ENCODE measurements at places on chromosomes 12 and 14. TPM values are rescaled to one million over a fixed set of nuclear protein-coding genes. Genes with fewer than 3 reads are reported as not detected.

GRCh38 chr12:79534029-79534867, 156.5 kb downstream of the PAWR start:
- H3K27ac ChIP-seq, result no peak overlapping the region
- no peaks in the 10 kb centered on the region for H3K36me3 ChIP-seq
- no peaks in the 10 kb centered on the region for H3K4me1 ChIP-seq
- H3K4me3 ChIP-seq, result no peak overlapping the region

NRL gene
- total RNA-seq, result 3.4 TPM

ORAI1 gene
- 6.4 TPM for total RNA-seq

CD163L1 gene
- 10.3 TPM for total RNA-seq

GRCh38 chr14:35258420-35258819, 33.8 kb upstream of the PSMA6 start:
- DNase-seq, result no peak
- H3K27me3 ChIP-seq, result no peaks in the 10 kb centered on the region
- peaks cover 10% of the 10 kb centered on the region for H3K36me3 ChIP-seq
- no peak overlapping the region for H3K4me3 ChIP-seq
- no peak overlapping the region for H3K27ac ChIP-seq
- no peaks in the 10 kb centered on the region for H3K4me1 ChIP-seq

DNA sequence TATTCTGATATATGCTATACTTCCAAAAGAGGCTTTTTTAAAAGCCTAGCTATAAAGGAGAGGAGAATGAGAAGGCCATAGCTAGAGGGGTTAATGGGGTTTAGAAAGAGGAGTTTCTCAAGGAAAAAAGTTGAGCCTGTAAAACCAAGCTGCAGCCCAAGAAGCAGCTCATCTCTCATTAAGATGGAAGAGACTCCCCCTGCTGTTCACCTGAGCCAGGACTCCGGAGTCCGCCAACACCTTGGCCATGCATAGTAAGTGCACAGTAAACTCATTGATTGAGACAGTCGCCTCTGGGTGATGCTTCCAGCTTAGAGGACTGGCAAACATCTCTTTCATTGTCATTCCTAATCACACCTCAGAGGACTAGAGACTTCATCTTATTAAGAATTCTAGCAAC, 46.2 kb downstream of the ANO2 start:
- DNase-seq, result no peak
- H3K4me1 ChIP-seq, result no peaks in the 10 kb centered on the region
- H3K27me3 ChIP-seq, result no peaks in the 10 kb centered on the region
- H3K36me3 ChIP-seq, result no peaks in the 10 kb centered on the region
- H3K27ac ChIP-seq, result no peak overlapping the region
- H3K4me3 ChIP-seq, result no peak overlapping the region
